ENCODE measurements at places on chromosomes 1 and 21.

DNA sequence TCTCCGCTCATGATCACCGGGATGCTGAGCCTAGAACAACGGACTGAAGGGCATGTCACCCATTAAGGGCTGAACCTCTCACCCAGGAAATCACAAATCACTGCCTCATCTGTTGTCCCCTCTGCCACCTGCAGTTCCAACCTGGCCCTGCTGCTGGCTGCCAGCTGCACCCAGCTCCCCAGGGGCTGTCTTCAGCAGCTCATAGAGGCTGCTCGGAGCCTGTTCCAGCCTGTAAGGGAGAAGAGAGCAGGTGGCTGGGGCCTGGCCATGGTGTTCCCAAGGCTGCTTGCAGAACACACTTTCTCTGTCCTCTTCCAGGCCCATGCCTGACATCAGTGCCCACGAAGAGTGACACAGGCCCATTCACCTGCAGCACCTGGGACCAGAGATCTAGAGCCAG is 44.5 kb upstream of the DISP3 start:
- DNase-seq, result no peak

GRCh38 chr1:22776035-22776613 is 65.5 kb downstream of the EPHB2 start:
- DNase-seq, result no peak

- DNase-seq, result no peak
These were observed 129.2 kb downstream of the GLUL start for GRCh38 chr1:182262425-182262824.

DNA sequence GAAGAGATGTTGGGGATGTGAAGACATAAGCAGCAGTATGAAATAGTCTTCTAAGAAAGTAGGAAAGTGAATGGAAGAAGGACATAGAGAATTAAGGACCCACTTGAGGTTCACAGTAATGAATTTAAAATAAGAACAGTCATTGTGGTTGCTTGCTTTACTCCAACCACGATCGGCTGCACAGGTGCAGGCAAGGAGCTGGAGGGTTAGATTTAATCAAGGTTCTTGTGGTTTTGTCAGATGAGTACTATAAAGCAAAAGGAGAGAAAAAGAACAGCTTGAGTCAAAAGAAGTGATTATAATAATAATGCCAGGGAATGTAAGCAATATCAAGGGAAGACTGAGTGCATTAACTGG is 46.1 kb upstream of the RBM34 start:
- DNase-seq, result no peak

GRCh38 chr1:183092350-183092749 is 69.1 kb downstream of the LAMC1 start:
- DNase-seq, result no peak

- no peak for DNase-seq
These were observed 17.3 kb downstream of the SLC45A1 start for GRCh38 chr1:8335246-8335645.

- DNase-seq, result no peak
These were observed 22.1 kb downstream of the ZBTB17 start for GRCh38 chr1:15953791-15954241.

- no peak for DNase-seq
These were observed 79.0 kb downstream of the ST3GAL3 start for GRCh38 chr1:43786201-43786958.

- DNase-seq, result no peak
These were observed 11.5 kb downstream of the BCAR3 start for GRCh38 chr1:93670141-93670540.

GRCh38 chr1:97331165-97331564 is 589.7 kb downstream of the DPYD start:
- no peak for DNase-seq
